Activated T-helper 17 cell treated with anti-CD3 and anti-CD28 coated beads, Interleukin-2, amount 50 U/mL, for 72 hours (primary cell): ENCODE measurements at places on chromosomes 16 and 17.
A peak's percentile ranks its signal among the peaks of the same experiment; 100 is the strongest.

DNA sequence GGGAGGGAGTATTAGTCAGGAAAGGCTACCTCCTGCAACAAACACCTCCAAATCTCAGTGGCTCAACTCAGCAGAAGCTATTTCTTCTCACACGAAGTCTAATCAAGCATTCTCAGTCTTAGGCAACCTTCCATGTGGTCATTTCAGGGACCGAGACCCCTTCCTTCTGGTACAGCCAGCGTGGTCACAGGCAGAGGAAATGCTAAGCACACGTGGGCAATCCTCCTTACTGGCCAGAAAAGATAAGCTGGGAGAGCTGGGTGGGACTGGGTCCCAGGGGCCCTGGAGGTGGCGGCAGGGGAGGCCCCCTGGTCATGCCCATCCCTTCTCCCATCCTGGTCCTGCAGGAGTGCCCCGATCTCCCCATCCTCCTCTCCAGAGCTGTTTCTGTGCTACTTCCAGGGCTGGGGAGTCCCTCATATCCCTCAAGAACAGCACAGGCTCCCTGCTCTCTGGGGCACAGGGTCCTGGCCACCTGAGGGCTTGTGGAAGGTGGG is 5.7 kb upstream of the CX3CL1 start:
- ATAC-seq, result no peak

- ATAC-seq, result peak; percentile 30
These were observed 29.0 kb downstream of the KDM8 start for GRCh38 chr16:27232061-27232900.

DNA sequence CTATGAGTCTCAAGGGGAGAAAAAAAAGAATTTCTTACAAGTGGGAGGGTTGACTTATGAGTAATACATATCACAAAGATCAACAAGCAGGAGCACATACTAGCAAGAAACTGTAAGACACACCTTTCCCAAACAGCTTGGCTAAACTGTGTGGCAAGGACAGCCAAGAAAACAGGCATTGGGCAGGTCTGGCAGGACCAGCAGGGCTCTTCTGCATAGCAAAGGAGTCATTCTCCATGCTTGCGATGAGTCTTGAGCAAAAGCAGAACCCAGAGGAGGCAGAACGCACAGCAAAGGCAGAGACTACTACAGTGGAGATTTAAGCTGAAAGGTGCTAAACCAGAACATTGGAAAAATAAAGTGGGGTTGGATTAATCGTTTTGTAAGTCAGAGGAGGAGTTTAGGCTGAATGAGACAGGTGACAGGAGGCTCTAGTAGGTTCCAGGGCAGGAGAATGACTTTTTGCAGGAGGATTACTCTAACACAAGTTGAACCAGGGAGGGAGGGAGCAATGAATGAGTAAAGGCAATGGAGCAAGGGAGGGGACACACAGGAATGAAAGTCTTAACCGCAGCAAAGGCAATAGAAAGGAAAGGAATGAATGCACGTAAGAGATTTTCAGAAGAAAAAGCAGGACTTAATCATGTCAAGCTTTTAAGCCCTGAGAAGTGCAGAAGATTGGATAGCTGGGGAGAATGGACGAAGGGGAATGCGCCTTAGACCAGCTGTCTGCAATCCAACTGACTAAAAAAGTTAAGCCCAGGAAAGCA is 2.7 kb downstream of the N4BP1 start:
- ATAC-seq, result peak; percentile 17

DNA sequence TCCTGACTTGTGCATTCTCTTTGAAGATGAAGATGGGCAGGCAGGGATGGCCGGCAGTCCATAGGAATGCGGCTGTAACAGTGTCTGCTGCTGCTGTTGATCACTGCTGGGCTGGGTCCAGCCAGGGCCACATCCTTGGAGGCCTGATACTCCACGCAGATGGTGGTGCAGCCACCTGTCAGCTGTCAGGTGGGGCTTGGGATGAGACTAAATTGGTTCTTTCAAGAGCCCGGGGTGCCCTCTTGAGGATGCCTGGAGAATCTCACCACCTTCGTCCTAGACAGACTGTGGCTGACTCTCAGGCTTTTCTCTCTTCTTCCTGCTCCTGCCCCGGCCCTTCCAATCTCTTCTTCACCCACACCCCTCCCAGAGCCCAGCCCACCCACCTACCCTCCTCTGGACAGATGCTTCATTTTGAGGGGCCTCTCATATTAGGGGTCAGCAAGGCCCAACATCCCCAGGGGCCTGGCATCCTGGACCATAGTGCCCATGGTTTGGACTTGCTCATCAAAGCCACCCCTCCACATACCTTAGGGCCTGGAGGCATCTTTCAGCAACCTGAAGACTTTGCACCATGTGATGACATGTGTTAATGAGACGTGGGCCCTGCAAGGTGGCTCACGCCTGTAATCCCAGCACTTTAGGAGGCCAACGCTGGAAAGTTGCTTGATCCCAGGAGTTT is 19.1 kb downstream of the OSBPL7 start:
- peak; percentile 91 for ATAC-seq

- no peak for ATAC-seq
These were observed 14.6 kb upstream of the HSBP1 start for GRCh38 chr16:83793179-83793578.

DNA sequence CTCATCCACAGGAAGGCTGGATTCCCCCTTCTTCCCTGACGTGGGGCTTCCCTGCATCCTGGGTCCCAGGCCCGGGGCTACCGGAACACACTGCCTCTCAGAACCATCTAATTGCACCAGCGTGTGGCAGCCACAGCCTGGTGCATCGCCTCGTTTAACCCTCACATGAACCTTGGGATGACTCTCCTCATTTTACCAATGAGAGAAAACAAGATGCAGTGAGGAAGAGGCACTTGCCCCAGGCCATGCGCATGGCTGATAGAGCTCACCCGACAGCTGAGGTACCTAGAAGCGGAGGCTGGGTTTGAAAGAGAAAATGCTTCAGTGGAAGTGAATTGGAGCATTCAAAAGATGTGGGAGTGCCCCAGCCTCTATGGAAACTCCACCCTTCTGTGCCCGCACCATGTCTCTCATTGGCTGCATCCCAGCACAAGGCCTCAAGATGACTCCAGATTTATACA is 162.3 kb downstream of the KATNIP start:
- no peak for ATAC-seq

DNA sequence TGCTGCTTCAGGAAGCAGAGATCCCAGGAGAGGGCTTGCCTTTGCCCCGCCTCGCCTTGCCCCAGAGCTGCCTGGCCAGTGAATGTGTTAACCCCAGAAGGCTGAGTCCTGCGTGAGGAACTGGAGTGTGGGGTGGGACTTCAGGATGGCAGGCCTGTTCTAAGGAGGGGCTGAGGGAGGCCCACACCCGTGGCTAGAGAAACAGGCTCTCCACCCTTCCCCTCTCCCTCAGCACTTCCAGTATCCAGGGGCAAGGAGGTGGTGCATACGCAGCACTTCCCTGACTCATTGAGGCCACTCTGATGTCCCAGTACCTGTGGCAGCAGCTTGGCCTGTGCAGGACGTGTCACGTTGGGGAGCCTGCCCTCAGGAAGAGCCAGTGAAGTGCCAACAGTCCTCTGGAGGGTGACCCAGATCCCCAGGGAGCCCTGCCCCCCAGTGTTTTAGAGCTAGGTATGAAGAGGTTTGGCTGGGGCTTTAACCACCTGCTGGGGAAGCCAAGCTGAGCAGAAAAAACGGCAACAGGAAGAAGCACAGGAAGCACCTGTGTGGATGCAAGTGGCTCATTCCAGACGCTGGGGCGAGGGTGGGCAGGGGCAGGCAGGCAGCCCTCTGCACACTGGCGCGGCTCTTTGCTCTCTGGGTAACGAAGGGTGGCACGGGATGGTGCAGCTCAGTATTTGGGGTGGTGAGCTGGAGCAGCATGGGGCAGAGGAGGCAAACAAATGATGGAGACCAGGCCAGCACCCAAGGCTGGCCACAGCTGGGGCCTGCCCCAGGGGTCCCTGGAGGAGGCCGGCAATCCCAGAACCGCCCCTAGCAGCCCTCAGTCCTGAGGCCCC is 14.7 kb upstream of the CTCF start:
- ATAC-seq, result peak; percentile 55

DNA sequence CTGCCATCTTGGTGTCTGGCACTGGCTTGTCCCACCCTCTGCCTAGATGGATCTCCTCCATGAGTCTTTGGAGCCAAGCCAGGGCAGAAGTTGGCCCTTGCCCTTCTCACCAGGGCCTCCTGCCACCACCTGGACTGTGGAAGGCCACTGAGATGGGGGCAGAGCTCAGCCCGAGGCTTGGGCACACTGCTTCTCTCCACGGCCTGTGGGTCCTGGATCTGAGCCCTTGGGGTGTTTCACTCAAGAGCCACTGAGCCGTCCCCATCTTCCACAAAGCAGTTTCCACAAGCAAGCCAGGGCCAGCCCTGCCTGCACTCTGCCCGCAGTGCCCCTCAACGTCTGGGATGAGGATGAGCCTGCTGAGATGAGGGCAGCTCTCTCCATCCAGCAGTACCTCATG is 16.7 kb upstream of the CD300A start:
- no peak for ATAC-seq

GRCh38 chr16:87245511-87245910 is 71.7 kb downstream of the C16orf95 start:
- ATAC-seq, result no peak

DNA sequence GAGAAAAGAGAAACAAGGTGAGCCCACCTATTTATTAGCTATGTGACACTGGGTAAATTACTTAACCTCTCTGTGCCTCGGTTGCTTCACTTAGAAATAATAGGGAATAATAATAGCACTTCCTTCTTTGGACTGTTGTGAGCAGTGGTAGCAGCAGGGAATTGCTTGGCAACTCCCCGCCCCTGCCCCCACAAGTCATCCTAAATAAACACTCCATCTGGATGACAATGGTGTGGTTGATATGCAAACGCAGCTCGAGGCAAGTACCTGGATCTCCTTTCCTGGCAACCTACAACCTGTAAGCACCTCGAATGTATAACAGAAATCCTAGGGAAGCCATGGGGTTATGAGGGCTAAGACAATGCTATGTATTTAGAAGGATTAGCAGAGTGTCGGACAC is 9.1 kb downstream of the TEKT3 start:
- ATAC-seq, result no peak

DNA sequence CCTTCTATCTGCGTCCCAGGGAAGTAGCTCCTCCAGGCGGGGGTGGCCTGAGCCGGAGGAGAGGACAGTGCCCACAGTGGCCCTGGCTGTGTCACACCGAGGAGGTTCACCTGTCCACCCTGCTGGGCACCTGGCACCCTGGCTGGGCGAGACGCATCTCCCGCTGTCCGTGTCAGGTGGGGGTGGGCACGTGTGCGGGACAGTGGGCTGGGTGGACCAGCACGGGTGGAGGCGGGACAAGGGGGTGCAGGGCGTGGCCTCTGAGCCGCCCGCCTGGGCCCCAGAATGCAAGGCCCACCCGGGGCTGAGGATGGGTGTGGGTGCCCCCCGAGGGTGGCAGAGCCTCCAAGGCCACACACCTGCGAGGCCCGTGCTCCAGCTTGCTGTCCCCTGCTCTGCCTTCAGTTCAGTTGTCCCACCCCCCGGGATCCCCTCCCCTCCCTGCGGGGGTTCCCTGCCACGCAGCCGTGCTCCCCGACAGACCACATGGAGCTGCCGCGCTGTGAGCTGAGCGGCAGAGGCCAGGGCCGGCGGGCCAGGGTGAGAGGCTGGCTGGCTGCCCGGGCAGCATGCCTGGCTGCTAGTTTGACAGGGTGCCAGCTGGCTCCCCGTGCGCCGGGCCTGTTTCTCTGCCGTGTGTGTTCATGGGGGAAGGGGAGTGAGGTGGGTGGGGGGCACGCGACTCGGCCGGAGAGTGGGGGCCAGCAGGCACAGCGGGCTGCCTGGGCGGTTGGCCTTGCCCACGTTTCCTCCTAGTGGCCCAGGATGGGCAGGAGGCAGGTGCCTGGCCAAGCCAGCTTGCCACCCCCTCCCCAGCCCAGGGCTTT is 33.9 kb downstream of the BAHCC1 start:
- ATAC-seq, result no peak

DNA sequence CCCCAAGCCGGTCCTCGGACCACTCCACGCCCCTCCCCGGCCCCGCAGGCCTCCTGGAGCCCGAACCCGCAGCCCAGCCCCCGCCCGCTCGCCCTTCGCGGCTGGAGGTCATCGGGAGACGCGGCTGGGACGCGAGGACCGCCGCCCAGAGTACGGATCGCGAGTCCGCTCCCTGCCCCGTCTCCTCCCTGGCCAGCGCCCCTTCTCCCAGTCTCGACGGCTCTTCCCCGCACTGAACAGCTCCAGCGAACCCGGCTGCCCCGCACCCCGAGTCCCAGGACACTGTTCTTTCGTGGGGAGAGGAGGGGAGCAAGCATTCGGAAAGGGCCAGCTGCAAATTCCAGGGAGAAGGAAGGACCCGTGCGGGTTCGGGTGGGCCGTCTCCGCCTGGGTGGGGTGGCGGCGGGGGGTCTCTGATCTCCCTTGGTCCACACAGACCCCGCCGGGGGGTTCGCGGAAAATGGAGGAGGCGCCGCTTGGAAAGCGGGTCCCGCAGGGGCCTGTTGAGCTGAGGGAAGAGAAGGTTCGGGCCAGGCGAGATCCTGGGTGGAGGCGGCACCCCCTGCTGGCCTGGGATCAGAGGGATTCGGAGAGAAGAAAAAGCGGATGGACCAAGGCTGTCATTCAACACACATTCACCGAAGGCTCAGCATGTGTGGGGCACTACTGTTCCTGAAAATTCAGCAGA is 632 bp upstream of the RTN4RL1 start:
- no peak for ATAC-seq

DNA sequence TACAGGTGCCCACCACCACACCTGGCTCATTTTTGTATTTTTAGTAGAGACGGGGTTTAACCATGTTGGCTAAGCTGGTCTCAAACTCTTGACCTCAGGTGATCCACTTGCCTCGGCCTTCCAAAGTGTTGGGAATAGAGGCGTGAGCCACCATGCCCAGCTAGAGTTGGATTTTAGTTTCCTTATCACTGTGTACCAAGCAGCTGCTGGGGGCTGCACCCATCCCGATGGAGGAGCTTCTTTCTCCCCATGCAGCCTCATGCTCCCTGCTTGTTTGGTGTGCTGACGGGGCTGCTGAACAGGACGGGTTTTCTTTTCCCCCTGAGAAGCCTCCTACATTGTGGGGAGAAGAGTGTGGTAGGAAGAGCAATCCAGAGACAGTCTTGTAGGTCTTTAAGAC is 173.2 kb downstream of the LGALS9B start:
- ATAC-seq, result no peak

DNA sequence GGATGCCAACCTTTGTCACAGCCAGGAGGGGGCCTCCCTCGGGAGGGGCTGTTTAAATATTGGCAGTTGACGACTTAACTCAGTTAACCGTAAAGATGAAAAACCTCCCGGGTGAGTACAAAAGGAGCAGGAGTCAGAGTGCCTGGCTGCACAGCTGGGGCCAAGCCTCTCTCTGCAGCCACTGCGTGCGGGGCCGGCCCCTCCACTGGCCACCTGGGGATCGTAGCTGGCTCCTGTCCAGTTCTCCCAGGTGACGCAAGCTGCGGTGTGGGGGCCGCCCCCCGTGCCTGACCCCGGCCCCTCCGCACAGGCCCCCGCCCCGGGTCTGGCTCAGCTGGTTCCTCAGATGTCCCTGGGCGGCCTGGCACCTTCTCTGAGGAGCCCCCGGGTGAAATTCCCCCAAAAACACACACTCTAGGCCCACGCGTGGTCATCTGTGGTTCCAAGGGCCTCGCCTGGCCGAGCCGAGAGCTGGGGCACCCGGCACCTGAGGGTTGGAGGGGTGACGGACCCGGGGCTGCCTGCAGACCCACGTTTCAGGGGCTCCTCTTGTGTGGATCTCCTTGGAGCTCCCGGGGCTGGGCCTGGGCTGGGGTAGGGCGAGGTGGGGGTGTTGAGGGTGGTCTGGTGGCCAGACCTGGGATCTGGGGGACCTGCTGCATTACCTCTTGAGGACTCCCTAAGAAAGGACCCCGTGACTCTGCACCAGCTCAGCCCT is 7.4 kb upstream of the CACNA1H start:
- no peak for ATAC-seq

GRCh38 chr17:53844491-53845107 is 21.9 kb downstream of the KIF2B start:
- no peak for ATAC-seq
